ENCODE measurements at places on chromosomes 1 and 21.

GRCh38 chr1:17316704-17317103 lies 8.7 kb downstream of the PADI4 start:
- no peak for DNase-seq

- no peak for DNase-seq
These were observed 11.4 kb downstream of the ZBTB48 start for GRCh38 chr1:6591222-6591621.

GRCh38 chr1:109777980-109778625 lies 14.4 kb upstream of the EPS8L3 start:
- no peak for DNase-seq

- DNase-seq, result no peak
These were observed 8.9 kb downstream of the BSND start for GRCh38 chr1:55007625-55008024.

DNA sequence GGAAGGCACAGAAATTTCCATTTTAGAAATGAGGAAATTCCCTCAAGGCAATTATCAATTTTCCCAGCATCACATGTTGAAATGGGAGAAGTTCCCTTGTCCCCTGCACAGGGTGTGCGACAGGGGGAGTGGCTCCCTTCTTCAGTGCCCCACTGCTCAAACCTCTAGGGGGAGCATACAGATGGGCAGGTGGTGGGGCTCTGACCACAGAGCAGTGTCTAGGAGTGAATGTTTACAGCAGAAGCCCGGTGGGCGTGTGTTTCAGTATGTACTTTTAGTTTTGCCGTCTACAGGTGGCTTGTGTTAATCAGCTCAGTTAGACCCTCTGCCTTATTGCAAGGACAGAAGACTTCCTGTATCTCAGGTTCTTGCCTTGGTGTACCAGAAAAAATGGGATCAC lies 493.7 kb upstream of the PLXNA2 start:
- no peak for DNase-seq

DNA sequence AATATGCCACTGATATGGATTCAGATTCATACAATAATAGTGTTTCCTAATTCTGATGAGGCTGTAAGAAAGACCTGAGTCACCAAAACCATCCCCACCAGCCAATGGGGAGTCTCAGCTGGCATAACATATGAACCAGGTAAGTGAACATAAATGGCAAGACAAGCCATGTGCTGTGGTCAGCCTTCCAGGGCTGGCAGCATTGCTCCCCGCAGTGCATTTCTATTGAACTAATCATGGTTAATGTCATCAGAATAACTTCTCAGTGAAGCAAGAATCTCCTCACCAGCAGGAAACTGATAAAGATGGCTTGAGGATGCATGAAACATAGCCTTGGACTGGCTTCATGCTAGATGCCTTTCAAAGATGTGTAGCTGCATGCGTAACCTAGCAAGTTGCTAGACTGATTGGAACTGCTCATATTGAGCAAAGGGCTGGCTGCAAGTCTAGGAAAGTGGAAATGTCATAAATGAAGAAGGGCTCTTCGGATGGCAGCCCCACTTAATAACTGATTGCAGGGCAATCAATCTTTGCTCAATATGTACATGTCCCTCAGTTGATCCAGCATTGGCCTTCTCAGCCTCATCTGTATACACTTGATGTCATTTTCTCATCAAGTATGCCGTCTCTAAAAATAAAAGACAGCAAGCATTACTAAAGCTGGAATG lies 88.0 kb downstream of the NTNG1 start:
- no peak for DNase-seq

- DNase-seq, result no peak
These were observed 38.3 kb downstream of the LRRN2 start for GRCh38 chr1:204647114-204647804.

GRCh38 chr1:58896246-58897183 lies 112.7 kb upstream of the JUN start:
- no peak for DNase-seq

DNA sequence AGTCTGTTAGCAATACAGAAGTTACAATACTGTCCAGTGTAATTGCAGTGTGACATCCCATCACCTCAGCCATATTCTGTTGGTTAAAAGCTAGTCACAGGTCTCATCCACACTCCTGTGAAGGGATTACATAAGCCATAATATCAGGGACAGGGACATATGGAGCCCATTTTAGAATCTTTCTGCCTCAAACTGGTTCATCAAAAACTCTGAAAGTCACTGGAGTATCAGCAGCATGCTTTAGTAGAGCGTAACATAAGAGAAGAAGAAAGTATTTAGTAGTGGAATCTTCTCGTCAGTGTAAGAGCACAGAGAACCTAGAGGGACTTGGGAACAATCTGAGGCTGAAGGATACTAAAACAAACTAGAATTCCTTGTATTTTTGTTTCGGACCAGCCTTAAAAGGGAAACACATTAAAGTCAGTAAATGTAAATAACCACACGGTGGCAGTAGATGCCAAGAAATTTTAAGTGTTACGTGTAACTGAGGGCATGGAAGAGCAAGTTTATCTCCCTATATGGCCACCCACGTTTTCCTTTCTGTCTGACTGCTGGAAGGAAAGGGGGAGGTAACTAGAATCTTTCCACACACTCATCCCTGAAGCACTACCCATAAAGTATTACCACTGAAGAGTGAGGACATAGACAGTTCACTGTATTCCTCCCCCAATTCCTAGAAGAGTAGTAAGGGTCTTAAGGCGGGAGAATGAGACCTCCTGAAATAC lies 41.6 kb upstream of the AGL start:
- no peak for DNase-seq

DNA sequence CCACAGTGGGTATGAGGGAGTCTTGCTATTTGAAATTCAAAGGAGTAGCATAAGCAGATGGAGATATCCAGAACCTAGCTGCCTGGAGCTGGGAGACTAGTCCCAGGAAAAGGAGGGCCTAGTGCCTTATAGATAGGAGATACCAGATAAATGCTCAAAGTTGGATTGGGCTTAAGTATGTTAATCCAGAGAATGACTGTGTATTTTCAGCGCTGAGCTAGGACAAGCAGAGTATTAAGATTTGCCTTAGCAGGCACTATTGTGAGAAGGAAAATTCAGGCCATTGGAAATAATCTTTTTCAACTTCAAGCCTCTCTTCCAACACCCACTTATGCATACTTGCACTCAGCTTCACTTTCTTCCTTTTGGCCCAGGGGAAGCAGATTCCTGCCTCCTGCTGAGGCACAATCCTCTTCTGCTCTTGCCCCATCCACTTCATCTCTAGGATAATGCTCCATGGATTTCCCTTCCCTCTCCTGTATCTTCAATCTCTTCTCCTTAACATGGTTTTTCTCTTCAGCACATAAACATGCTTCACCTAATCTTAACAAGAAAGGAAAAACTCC lies 21.1 kb downstream of the PIK3C2B start:
- no peak for DNase-seq

DNA sequence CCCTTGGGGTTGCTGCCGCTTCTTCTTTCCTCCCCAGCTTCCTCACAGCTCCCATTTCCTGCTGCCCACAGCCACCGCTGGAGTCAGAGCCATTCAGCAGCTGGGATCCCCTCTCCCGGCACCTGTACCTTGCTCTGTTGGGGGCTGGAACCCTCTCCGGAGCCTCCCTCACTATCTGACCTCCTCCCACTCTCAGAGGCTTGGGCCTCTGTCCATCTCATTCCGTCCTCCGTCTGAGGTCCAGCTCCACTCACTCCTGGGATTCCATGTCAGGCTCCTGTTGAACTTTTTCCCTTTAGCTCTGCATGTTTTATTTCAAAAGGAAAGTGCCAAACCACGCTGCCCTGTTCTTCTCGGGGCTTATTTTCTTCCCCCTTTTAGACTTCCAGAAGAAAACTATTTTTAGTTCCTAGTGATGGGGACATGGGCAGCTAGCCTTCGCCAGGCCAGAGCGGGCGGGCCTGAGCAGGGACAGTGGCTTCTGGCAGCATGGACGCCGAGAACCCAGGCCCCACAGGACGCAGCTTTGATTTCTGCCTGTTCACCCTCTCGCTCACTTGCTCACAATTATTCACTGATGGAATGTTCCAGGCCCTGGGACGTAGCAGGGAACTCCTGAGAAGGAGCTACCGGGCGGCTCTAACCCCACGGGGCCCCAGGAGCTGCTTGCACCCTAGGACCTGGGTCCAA lies 79.2 kb downstream of the ARHGEF10L start:
- no peak for DNase-seq

GRCh38 chr1:67647036-67647798 lies 37.8 kb upstream of the GADD45A start:
- no peak for DNase-seq

DNA sequence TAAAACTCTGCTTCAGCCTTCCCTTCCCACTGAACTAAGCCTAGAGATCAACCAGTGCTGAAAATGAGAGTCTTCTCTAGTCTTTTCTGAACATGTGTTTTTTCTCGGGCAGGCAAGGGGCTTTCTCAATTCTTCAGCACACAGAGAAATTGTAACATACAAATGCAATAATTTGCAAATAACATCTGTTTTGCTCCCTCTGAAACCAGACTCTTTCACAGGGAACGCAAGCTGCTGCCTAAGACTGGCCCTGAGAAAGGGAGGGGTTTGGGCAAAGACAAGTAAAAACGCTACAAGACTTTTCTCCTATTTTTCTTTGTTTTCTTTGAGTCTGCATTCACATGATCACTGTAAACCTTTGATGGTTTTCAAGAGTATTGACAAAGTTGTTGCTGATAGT lies 39.6 kb upstream of the VN1R5 start:
- no peak for DNase-seq

- DNase-seq, result no peak
These were observed 337.4 kb downstream of the SRGAP2C start for GRCh38 chr1:121522061-121522759.

- no peak for DNase-seq
These were observed 141.9 kb downstream of the TSEN15 start for GRCh38 chr1:184193451-184193850.

GRCh38 chr1:222750651-222751050 lies 13.6 kb downstream of the FAM177B start:
- no peak for DNase-seq

DNA sequence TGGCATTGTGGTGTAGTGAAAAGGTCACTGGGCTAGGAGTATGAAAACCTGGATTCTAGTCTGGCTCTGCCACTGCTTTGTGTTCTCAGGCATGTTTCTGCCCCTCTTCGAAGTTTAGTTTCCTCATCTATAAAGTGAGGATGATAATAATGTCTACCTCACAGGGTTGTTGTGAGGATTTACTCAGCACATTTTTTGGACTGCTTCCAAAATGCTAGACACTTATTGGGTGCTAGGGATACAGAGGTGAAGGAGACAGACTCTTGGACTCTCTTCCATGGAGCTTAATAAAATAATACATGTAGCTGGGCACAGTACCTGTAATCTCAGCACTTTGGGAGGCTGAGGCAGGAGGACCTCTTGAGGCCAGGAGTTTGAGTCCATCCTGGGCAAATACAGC lies 3.6 kb downstream of the KIF2C start:
- DNase-seq, result no peak

DNA sequence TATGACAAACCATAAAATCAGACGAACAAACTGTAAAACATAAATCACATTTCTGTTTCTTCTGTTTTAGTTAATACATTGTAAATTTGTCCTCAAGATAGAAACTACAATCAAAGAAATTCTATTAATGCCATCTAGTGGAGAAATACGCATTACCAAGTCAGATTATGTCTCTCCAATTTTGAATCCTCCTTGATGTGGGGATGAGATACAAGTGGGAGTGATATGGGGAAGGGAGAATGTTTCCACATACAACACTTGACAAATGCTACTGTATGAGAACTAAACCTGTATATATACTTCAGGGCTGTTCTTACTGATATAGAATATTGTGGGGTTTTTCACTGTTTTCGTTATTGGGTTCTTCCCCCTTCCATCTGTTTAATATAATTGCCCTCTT lies 2.6 kb downstream of the HFM1 start:
- DNase-seq, result no peak

DNA sequence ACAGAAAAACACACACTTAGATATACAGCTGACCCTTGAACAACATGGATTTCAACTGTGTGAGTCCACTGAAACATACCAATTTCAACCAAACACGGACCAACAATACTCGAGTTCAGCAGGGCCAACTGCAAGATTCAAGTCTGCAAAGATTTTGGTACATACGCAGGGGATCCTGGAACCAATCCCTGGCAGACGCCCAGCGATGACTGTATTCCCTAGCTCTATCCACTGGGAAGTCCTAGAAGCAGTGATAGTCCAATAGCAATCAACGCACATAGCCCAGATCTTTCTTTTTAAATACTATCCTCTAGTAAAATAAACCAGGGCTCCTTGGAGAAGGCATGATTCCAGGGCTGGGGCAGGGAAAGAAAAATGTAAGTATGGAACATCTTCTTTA lies 9.0 kb downstream of the DDX59 start:
- no peak for DNase-seq

DNA sequence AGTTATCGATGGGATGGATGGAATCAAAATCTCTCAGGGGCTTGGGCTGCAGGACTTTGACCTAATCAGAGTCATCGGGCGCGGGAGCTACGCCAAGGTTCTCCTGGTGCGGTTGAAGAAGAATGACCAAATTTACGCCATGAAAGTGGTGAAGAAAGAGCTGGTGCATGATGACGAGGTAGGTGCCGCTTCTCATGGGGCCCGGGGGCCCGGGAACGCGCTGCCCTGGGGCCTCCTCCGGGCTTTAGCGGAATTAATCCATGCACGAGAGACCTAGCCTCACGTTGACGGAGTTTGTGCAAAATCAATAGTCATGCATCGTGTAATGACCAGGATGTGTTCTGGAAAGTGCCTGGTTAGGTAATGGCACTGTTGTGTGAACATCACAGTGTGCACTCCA lies 43.8 kb downstream of the FAAP20 start:
- no peak for DNase-seq

GRCh38 chr1:109516872-109517271 lies 7.3 kb upstream of the AMIGO1 start:
- DNase-seq, result no peak

DNA sequence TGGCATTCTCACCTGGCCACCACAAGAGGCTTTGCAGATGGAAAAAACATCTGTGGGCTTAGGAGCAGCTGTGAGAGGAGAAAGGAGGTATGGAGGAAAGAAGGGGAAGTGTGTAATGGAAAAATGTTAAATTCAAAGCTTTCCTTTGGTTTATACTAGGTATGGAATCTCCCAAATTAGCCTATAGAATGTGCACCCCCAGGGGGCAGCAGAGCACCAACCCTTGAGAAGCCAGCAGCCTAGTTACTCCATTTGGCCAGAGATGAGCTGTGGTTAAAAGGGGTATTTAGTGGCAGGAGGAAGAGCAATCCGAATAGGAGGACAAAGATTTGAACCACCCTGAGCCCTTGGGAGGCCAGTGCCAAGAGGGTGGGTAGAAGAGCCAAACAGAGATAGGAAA lies 97.5 kb upstream of the CTTNBP2NL start:
- DNase-seq, result no peak

Measured in dorsolateral prefrontal cortex (tissue), 122 donors.